Right renal pelvis (tissue), 4 donors: ENCODE measurements at places on chromosomes 7 and 10.

DNA sequence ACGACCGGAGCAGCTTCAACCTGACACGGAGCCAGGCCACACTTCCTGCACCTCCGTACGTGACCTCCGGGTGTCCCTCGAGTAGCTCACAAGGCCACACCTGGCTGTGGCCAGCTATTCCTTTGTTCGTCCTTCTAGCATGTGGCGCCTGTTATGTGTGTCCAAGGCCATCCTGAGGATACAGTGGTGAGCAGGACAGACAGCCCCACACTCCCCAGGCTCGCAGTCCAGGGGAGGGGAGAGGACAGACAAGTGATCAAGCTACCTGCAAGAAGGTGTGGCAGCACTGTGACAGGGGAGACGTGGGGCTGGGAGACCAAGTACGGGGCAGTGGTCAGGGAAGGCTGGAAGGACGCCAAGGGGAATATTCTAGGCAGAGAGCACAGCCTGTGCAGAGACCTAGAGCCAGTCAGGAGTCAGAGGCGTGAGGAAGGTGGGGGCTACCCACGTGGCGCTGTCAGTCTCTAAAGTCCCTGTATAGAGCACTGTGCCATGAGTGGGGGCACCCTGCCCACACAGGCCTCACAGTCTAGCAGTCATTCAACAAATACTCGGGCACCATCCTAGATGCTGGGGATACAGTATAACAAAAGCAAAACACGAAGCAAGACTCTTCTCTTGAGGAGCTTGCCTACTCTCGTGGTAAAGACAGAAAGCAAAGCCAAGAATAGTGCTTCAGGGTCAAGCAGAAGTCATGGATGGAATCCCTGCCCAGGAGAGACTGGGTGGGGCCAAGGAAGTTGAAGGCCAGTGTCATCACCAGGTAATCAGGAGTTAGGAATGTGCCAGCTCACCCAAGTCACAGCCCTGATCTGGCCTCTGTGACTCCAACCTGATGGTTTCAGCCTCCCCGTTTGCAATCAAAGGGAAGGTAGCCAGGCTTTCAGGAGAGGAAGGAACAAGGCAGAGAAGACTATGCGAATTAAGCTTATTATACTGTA is 58.6 kb downstream of the PROSER2 start:
- DNase-seq, result no peak

GRCh38 chr10:107859065-107859464 is 694.6 kb upstream of the SORCS1 start:
- no peak for DNase-seq

- DNase-seq, result no peak
These were observed 145.7 kb upstream of the FERD3L start for GRCh38 chr7:19290968-19291367.

- DNase-seq, result no peak
These were observed 23.6 kb upstream of the TTYH3 start for GRCh38 chr7:2607923-2608904.
